CD4-positive, alpha-beta T cell treated with Interleukin-4 for 4 hours (primary cell): ENCODE measurements at places on chromosomes 12 and 14.

DNA sequence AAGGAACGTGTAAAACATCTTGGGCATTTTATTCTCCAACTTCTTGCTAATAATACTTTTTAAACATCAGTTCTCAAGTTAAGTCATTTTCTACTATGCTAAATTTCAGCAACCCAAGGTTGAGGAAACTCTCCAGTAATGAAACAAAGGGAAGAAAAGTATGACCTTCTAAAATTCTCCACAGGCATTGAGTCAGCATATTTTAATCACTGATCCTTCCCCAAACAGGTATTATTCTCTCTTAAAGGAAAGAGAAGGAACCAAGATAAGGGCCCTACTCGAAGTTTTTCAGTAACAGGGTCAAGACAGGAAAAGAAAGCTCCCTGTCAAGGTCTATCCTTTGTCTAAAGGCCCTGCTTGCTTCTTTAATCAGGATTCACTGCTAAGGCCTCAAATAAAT, 3.0 kb downstream of the KICS2 start:
- DNase-seq, result no peak

DNA sequence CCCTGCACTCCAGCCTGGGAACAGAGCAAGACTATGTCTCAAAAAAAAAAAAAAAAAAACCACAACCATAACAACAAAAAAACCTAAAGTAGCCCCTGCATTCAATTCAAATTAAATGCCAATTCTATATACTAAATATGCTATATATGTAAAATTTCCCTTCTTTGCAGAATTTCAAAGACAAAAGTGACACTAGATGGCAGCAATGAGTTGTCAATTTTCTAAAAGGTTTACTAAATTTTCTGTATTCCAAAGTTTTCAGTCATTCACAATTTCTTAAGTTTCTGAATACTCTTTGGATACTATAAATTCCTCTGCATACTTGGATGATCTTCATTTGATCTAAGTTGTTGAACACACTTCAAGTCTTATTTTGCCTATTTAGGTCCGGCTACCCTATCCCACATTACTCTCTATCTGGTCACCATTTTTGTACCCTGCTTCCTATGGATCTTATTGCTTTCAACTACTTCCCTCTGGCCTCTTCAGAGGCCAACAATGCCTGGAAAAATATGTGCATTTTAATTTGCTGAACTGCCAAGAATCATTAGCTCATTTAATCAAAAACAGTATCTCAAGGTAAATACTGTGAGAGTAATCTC, 27.9 kb downstream of the HNRNPC start:
- DNase-seq, result peak; percentile 34

GRCh38 chr12:69342421-69342820, 5.8 kb upstream of the LYZ start:
- no peak for DNase-seq

DNA sequence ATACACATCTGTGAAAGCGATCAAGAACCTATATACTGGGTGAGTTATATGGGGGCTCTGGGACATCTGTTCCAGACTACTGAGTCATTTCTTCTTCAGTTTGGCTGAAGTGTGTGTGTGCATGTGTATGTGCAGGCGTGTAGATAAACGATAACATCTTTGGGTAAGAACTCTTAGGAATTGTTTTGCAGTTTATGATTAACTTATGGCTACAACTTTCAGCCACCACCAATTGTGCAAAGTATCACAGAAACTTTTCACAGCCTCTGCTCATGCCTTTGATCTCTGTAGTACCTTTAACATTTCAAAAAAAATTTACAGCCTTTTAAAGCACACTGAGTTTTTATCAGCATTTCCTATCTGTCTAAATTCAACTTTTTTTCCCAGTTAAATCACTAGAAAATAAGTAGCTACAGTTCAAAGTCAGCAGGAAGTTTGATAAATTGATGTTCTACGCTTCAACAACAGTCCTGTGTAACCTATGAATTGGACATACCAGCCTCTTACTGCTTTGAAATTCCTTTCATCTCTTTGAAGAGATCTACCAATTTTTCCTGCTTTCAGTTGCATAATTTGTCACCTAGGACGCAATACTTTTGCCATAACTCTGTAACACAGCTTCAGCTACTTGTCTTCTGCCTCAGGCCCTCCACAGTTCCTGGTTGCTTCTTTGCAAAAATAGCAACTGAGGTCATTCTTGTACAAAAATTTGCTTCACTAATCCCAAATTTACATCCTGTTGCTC, 43.0 kb downstream of the PPM1H start:
- DNase-seq, result no peak

DNA sequence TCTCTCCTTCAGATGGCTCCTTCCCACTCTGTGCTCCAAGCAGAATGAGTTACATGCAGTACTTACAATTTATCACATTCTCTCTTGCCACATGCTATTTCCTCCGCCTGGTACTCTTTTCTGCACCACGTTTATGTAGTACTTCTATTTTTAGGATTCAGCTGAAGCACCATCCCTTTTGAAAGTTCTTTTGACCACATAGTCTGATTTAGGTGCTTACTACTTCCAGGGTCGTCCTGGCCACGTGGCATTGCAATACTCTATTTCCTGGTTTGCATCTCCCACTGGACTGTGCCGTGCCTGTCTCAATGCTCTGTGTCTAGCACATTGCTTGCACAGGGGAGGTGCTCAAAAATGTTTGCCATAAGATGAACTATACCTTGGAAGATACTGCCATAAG, 16.3 kb upstream of the TBC1D30 start:
- no peak for DNase-seq
